ENCODE measurements at places on chromosomes 1 and 21.

DNA sequence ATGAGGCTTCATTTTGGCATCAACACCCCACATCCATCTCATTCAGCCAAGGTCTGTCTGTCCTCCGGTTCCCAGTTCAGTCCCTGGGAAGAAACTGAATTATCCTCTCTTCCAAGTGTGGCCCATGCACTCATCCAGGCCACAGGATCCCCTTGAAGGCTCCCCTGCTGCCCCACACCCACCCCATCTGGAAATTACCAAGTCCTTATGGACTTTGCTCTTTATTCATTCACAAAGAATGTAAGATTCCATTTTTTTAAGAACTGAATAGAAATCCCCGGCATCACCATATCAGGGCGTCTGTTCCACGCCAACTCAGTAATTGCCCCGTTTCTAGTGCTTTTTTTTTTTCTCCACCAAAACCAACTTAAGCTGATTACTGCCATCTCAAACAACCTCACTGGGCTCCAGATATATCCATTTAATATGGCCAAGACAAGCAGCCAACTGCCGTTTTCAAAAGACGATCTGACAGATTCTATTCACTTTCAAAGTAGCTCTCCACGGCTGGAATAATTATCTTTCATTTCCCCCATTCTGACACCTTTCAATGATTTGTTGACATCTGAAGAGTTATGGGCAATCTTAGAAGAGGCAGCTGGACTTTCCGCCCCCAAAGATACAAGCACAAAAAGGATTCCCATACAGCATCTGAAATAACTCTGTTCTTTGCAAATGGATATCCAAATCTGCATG is 55.9 kb downstream of the OLIG1 start:
- no peak for DNase-seq

- no peak for DNase-seq
These were observed 61.5 kb upstream of the TTC34 start for GRCh38 chr1:2862814-2863647.

GRCh38 chr1:94819945-94820746 is at the start of gene SLC44A3:
SLC44A3 (plus strand) TSS chr1:94820357; CDS start chr1:94820452, 95 bp downstream.
- DNase-seq = no peak

DNA sequence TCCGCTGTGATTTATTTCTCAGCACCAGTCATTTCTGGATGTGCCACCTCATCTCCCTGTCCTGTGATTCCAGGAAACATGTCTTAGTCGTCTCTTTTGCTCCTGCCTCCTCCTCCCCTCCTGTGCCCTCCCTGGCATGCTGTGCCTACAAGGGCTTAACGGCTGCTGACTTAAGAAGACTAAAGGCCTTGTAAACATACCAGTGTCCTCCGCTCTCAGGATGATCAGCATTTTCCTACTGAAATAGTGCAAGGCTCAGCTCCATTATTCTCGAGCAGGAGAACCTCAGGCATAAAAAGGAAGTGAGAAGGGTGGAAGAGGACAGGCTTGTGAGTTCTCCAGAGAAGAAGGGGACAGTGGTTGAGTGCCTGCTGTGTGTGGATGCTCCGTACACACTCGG is 61.6 kb upstream of the RUNX3 start:
- DNase-seq = no peak

DNA sequence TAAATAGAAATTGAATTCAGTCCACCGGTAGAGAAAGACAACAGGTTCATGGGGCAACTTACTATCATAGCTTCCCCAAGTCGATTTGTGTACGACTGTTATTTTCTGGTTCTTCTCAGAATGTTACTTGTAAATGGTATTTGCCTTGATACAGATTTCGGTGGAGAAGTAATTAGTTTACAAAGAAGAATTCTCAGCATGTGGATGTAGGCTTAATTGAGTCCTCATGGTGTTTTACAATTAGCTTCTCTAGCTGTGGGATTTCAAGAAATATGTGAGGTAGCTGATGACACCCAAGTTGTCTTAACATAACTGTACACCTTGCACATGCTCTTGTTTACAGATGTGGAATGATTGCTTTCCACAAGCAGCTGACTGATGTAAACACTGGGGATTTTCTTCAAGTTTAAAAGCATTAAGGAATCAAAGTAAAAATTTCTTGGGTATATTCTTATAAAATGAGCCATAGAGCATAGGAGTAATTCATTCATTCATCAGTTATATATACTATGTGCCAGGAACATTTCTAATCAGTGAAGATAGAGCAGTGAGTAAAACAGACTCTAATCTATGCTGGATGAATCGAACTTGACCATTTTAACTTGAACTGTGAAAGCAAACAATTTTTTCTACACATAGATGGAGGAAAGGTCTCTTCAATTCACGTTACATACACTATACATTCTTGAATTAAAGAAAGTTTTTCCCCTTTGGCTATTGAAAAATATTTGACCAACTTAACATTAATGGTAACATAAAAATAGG is 1.4 kb downstream of the MACO1 start:
- no peak for DNase-seq

GRCh38 chr1:63276624-63277023 is 45.7 kb upstream of the FOXD3 start:
- DNase-seq = no peak

- DNase-seq = no peak
These were observed 192.8 kb downstream of the PRDM2 start for GRCh38 chr1:13892671-13893325.

DNA sequence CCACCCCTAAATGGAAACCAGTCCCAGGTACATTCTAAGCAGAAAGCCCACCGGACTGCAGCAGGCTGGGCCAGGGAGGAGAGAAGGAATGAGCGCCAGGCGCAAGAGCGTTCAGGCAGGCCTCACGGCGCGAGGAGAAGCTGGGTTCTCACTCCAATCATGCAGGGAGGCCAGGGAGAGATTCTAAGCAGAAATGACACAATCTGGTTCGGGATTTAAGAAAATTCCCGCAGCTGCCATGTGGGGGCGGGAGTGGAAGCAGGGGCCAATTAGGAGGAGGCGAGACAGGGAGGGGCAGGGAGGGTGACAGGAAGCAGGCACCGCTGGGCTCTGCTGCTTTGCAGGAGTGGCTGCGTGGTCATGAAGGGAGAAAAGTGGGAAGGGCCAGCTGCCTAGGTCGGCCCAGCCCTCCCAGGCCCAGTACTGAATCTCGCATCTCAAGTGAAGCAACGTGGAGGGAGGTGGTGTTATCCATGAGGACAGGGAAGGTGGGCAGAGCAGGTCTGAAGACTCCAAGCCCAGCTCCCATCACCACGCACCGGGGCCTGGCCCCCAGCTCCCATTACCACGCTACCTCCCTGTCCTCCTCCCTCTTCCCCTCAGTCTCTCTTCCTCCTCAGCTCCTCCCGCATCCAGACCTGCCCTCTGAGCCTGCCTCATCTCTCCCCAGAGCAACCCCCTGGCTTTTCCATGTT is 11.8 kb downstream of the NPHP4 start:
- DNase-seq = no peak

- DNase-seq = no peak
These were observed 10.1 kb upstream of the EPRS1 start for GRCh38 chr1:220056374-220056773.

DNA sequence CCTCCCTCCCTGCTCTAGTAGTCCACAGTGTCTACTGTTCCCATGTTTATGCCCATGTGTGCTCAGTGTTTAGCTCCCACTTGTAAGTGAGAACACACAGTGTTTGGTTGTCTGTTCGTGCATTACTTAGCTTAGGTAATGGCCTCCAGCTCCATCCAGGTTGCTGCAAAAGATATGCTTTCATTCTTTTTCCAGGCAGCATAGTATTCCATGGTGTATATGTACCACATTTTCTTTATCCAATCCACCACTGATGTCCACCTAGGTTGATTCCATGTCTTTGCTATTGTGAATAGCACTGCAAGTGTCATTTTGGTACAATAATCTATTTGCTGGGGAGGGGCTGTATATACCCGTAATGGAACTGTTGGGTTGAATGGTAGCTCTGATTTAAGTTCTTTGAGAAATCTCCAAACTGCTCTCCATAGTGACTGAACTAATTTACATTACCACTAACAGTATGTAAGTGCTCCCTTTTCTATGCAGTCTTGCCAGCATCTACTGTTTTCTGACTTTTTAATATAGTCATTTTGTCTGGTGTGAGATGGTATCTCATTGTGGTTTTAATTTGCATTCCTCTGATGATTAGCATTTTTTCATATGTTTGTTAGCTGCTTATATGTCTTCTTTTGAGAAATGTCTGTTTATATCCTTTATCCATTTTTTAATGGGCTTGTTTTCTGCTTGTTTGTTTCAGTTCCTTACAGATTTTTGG is 191.9 kb upstream of the DMRTA2 start:
- no peak for DNase-seq

DNA sequence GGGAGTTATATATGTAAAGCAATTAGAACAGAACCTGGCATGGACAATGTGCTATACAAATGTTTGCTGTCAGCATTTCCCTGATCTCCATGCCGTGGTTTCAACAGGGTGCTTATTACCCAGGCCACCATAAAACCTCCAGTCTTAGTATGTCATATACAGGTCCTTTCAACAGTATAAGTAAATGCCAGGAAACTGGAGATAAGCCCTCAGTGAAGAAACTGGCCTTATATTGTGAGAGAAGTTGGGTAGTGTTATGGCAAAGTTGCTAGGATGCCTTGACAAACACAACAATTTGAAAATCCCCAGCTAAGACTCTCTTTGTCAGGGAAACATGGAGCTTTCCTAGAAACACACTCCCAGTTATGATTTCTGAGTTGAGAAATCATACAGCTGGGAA is 850.2 kb upstream of the ADAMTS5 start:
- DNase-seq = no peak

Data from right renal cortex interstitium (tissue), 3 donors.